ENCODE measurements at places on chromosomes 2 and 18.

DNA sequence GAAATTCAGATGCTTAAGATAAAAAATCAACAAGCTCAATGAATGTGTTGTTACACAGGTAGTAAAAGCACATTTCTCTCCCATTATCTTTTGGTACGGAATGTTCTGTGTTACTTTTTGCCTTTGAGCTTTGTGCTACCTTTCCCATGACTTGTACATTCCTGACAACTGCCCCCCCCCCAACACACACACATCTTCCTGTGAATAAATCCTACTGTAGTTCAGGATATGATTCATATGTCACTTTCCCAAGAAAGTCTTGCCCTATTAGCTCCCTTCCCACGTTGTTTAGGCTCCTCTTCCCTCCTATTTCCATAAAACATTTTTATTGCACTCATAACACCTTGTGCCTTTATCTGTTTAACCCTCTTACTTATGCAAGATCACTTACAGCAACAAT is 442.6 kb upstream of the LRATD1 start:
- DNase-seq, result no peak

- DNase-seq, result no peak
These were observed 110.9 kb upstream of the PNPT1 start for GRCh38 chr2:55804535-55804934.

GRCh38 chr18:28136071-28136470 is 40.9 kb downstream of the CDH2 start:
- no peak for DNase-seq

- peak; percentile 38 for DNase-seq
These were observed 202 bp downstream of the MCEE start for GRCh38 chr2:71129902-71130151.

DNA sequence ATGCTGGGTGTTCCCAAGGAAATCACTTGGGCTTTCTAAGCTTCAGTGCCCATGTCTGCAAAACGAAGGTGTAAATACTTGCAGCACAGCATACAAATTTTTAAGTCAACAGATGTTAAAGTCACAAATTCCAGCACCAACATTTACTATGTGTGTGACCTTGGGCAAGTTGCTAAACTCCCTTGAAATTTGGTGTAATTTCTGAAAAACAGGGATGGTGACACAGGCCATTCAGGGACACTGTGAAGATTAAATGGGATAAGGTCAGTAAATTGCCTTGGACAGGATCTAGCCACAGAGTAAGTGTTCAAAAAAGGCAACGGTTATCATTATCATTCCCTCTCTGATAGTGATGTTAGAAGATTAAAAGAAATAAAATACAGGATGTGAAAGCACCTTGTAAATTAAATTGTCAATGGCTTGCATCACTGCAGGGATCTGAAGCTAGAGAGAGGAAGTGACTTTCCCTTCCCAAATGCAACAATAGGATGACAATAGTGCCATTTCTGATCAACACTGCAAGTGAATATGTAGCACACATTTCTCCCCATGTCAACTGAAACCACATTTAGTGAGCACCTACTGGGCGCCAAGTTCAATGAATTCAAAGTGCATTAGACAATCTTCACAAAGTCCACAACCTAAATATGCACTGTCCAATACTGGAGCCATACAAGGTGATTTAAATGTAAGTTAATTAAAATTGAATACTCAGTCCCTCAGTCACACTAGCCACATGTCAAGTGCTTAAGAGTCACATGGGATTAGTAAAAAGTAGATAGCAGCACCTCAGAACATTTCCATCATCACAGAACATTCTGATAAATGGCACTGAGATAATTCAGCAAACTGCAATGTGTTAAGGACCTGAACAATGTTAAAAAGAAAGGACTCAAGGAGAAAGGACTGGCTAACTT is 81.2 kb downstream of the STK39 start:
- no peak for DNase-seq

DNA sequence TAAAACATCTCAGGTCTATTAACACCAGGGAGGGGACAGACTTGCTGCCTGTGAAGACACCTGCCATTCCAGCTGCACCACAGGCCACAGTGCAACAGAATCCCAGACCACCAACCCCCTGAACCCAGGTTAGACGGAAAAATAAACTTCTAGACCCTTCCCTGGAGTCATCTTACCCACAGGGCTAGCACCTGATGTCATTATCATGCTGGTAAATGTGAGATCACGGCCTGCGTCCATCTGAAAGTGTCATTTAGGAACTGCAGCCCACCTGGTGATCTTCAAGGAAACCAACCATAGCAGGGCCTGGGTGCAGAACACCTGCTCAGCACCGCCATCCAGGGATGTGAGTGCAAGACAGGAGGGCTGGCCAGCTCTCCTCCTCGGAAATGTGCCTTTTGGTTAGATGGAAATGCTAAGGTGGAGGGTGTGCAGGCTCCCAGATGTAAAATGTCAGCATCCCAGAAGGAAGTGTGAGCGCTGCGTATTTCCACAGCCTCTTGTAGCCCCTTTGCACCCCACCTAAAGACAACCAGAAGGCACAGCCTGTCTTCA is 80.8 kb downstream of the PTGR3 start:
- peak; percentile 17 for DNase-seq

DNA sequence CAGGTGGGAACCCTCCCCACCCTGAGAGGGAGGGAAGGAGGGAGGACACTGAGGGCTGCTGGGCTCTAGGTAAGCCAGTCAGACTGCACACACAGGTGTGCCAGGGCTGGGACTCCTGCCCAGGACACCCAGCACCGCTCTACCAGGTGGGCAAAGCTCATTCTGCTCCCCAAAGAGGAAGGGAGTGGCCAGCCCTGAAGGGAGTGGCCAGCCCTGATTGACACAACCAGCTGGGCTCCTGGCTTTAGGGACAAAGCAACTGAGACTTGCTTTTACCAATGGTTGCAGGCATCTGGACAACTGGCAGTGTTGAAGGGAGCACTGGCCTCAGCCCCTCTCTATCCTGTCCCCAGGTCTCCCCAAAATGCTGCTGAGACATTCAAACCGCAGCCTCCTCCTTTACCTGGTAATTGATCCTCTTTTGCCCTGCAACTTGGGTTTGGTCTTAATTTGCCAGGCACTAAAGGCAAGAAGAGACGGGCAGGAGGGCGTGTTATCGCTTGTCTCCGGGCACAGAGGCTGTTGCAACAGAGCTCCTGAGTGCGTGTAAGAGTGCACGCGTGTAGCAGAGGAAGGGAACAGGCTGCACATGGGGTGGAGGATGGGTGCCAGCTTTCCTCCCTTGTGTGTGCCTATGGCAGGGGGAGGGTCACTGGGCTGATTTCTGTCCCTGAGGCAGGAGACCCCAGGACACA is 14.5 kb upstream of the FOSL2 start:
- no peak for DNase-seq

DNA sequence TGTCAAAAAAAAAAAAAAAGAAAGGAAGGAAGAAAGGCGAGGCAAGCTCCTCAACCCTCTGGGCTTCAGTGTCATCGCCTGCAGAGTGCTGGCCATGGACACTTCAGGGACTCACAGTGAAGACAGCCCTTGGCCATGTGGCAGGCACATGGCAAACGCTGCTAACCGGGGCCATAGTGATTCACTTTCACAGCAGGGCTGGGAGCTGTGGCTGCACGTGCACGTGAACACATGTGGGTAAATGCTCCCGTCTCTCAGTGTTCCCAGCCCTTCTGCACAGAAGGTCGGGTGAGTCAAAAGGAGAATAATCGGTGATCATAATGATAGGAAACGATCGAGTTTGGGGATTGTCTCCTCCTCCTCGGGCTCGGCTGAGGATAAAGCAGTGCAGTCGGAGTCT is 46.1 kb upstream of the UBE2F start:
- no peak for DNase-seq

- DNase-seq, result no peak
These were observed 89.2 kb upstream of the PELI1 start for GRCh38 chr2:64233376-64233922.

DNA sequence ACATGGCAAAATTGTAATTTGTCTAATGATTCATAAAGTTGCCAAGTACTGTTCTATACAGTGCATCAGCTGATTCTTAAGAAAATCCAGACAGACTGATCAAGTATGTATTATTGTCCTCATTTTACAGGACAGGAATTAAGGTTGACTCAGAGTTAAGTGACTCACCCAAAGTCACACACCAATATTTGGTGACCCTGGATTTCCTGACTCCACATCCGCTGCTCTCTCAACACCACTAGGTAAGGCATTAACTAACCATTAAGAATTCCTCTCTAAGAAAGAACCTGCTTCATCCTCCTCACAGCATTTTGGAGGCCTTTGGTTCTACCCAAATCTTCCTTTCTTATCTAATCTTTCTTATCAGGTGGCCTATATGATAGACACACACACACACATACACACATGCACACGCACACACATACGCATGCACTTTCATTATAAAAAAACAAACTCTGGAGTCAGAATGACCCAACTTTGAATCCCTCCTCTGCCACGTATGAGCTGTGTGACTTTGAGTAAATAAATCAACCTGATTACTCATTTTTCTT is 150.8 kb downstream of the ANKRD44 start:
- DNase-seq, result no peak

DNA sequence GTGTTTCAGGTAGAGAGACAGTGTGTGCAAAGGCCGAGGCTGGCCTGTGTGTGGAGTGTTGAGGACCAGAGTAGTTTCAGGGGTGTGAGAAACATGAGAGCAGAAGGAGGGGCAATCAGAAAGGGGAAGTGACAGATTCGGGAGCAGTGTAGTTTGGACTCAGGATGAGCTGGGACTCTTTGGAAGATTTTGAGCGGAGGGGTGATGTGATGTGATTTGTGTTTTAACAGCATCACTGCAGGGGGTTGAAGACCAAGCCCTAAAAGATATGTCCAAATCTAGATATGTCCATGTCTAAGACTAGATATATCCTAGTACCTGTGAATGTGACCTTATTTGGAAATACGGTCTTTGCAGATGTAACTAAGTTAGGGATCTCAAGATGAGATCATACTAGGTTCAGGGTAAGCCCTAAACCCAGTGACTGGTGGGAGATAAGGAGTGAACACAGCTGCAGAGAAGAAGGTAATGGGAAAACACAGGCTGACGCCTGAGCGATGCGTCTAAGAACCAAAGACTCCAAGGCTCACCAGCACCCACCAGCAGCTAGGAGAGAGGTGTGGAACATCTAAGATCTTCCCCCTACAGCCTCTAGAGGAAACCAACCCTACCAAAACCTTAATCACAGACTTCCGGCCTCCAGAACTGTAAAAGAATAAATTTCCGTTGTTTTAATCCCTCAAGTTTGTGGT is 38.5 kb upstream of the MYO3B start:
- no peak for DNase-seq
